Stimulated activated CD4-positive, alpha-beta T cell treated with anti-CD3 and anti-CD28 coated beads, Interleukin-15, amount 100 ng/mL, for 1 hour (primary cell): ENCODE measurements at places on chromosomes 12 and 14.
A peak's percentile ranks its signal among the peaks of the same experiment; 100 is the strongest.

- DNase-seq: no peak
Observed at GRCh38 chr14:93369713-93370266, 22.8 kb downstream of the COX8C start.

DNA sequence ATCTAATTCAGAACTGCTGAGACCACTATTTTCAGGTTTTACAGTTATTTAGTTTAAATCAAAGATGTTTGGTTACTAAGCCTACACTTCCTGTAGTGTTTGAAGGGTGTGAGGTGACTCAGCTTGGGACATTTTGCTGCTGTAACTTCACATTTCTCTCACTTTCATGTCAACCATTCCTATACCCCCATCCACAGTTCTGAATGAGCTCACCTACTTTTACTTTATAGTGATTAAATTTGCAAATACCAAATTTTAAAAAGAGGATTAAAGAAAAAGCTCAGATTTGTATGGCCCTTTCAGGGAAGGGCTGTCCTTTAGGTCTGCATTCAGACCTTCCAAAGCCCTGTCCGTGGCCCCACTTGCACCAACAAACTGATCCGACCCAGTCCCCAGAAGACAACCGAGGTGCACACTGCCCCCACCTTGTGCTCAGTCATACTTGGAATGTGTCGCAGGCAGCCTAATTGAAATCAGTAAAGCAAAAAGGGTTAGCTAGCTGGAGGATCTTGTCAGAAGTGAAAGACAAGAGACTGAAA lies 174.4 kb downstream of the MON2 start:
- DNase-seq: no peak

DNA sequence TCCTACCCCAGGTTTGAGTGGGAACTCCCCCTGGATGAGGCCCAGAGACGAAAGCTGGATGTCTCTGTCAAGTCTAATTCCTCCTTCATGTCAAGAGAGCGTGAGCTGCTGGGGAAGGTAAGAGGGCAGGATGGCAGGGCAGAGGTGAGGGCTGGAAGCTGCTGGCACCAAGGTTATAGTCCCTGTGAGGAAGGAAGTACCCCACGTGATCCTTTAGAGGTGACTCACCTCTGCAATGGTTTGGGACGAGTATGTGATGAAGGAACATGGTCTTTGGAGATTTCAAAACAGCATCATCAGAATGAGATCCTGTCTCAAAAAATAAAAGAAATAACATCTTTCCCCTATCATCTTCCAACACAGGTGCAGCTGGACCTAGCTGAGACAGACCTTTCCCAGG lies 9.2 kb upstream of the MYL6B start:
- no peak for DNase-seq

- DNase-seq: no peak
Observed at GRCh38 chr12:46660276-46660675, 165.5 kb downstream of the SLC38A4 start.

DNA sequence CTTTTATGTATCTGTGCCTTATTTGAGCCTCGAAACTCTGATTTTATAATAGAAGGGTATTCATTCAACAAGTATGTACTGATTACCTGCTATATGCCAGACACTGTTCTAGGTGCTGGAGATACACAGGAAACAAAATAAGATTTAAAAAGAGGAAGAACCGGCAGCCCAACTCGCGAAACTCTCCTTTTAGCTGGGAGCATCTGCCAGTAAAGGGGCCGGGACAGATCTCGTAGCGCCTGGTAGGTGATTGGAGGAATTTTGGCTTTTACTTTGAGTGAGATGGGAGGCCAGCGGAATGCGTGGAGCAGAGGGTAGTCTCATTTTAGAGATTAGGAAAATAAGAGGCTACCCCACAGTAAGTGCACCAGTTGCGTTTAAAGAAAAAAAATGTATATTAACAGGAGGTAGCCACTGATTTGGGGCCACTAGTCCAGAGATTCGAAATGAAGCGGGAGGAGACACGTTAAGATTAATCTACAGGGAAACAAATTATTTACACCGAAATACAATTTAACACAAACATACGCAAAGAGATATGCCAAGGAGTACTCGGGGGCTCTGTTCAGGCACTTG lies 520 bp upstream of the MON2 start:
- DNase-seq: no peak

GRCh38 chr12:67531051-67531450 lies 117.5 kb upstream of the DYRK2 start:
- DNase-seq: no peak

- DNase-seq: peak; percentile 20
Observed at GRCh38 chr12:67647799-67648520, 585 bp upstream of the DYRK2 start.

GRCh38 chr14:94707494-94707893 lies 62.4 kb downstream of the GSC start:
- DNase-seq: no peak

DNA sequence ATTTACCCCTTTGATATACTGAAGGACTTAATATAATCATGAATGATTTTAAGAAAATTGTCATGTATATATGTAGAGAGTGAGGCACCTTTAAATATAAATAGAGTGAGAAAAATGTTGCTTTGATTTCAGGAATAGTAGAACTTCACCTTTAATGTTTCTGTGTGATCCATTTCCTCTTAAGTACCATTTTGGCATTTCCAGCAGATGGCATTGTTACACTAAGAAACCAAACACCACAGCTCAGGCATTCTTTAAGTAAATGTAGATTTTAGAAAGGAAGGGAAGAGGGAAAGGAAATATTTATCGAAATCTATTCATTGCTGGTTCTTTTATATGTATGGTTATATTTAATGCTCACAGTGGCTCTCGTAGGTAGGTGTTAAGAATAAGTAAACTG lies 556.7 kb upstream of the FBXO33 start:
- no peak for DNase-seq

- no peak for DNase-seq
Observed at GRCh38 chr14:33679025-33679424, 271.8 kb downstream of the EGLN3 start.

GRCh38 chr12:12792421-12792820 lies 7.0 kb downstream of the APOLD1 start:
- no peak for DNase-seq

DNA sequence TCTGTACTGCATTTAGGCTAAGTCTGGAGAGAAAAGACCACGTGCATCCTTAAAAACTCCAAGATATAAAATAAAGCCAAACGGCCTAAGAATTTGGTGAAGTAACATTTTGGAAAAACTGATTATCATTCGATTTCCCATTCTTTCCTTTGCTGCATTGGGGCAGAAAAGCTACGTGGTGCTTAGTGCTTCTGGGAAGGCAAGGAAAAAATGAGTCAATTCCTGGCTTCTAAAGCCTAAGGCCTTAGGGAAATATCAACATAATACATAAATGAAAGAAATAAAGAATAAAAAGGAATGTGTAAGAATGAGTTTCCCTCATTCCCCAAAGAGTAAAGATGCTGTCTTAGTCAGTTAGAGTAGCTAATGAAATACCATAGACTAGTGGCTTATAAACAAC lies 520.5 kb downstream of the GLT1D1 start:
- DNase-seq: no peak

- DNase-seq: no peak
Observed at GRCh38 chr14:103316721-103317121, 17.3 kb upstream of the EIF5 start.

- DNase-seq: peak; percentile 71
Observed at GRCh38 chr12:124992874-124993625, 395 bp upstream of the BRI3BP start.
